ENCODE measurements at places on chromosomes 5 and 9. TPM values are rescaled to one million over a fixed set of nuclear protein-coding genes. Genes with fewer than 3 reads are reported as not detected.
A peak's percentile ranks its signal among the peaks of the same experiment; 100 is the strongest.

GRCh38 chr9:74958587-74958986, 5.9 kb upstream of the C9orf40 start:
- no peak for DNase-seq

PCDHB10 gene
- 3.6 TPM for polyA plus RNA-seq

DNA sequence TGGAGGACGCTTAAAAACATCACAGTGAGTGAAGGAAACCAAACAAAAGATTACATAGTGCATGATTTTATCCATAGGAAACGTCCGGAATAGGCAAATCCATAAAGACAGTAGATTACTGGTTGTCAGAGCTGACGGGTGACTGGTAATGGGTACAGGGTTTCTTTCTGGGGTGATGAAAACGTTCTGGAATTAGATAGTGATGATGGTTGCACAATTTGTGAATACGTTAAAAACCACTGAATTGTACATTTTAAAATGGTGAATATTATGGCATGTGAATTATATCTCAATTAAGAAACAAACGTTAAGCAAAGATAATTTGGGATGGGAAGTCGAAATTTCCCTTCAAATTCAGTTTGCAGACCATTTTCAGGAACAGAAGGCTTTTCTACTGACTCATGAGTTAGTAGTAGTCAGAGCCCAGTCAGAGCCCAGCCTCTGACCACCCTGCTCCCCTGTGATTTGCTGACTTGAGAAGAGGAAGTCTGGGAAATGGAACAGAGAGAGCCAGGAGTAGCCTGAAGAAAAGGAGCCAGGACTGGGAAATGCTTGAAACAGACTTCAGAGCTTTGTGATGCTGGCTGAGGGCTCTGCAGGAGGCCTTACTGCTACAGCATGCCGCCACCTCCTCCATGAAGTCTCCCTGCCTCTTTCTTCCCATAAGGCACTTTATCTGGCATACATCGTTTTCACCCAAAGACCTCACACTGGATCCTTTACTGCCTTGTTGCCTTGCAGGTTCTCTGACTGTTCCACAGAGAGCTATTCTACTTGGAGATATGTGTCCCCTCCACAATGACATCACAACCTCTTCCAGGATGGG, 46.4 kb upstream of the CTNNA1 start:
- peak; percentile 27 for DNase-seq

DNA sequence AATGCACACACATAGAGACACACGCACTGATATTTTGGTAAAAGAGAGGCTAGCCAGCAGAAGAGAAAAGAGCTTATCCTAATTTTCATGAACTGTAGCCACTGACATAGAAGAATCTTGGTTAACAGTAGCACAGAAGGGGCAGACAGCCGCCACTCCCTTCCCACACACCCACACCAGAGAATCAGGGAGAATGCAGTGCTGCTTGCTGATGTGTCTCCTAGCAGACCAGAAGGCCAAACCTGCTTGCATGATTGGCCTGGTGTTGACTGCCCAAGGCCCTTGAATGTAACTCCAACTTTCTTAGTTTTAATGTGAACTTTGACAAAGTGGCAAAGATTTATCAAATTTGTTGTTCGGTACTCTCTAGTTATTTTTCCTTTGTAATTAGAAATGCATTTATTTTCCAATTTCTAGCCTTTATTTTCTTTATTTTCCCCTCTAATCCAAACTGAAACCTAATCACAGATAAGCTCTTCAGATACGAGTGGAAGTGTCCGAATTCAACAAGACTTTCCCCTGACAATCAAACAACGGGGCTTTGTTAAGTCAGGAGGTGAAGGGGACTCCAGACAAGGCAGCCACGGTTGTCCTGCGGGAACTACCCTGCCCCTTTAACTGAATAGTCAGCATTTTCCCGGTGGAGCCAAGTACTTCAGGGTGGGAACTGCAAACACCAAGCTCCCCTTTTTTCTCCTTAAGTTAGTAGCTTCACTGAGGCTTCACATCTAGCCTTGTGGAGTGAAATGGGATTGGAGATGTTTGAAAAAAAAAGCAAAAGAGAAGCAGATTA, 81.9 kb upstream of the CTSL start:
- DNase-seq = no peak

ZNF608 gene
- polyA plus RNA-seq = 24.0 TPM

TOR2A gene
- polyA plus RNA-seq = 6.3 TPM

DNA sequence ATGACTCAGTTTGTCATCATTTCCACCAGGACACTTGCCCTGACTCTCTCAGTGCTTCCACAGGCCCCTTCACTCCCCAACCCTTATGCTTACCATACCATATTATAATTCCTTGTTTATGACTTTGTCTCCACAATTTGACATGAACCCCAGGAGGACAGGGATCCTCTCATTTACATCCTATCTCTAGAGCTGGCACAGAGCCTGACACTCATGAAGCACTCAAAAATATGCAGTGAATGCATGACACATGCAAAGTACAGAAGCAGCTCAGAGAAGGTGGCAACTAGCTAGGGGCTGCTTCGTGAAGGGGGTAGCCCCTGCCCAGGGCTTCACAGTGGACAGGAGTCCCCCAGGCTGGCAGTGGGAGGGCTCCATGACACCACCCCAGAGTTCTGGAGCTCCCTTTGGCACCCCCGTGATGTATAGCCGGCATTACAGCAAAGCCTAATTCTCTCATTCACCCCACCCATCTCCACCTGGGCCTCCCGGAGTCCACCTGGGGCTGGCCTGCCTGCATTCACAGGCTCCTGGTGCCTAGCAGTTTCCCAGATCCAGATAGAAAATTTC, 112.0 kb upstream of the SPOCK1 start:
- no peak for DNase-seq

- peak; percentile 94 for DNase-seq
Measured at GRCh38 chr9:137459152-137459600, at the start of gene NSMF. Gene NSMF, minus strand, starts transcription at chr9:137459334. Its CDS starts 232 bp downstream, at chr9:137459102.

DNA sequence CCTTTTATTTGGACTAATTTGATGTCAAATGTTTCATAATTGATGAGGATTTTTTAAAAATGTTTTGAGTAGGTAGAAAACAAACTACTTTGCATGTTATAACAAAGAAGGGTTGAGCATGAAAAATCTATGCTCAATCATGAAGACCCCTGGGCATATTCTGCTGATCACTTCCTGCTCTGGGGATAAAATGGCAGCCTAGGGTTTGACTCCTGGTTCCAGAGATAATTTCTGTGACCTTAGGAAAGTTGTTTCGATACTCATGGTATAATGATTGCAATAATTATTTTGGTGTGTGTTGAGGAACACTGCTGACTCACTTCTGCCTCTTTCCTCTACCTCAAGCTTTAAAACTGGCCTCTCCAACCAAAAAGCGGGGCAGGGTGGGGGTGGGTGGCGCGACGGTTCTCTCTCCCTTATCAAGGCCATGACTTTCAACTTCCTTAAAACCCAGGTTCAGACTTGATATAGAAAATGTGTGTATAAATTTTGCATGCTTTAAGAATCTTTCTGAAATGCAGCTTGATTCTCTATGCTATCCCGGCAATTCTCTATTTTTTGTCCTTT, 6.0 kb upstream of the PIP5K1B start:
- no peak for DNase-seq

- peak; percentile 10 for DNase-seq
Measured at GRCh38 chr5:53779541-53779981, 219.1 kb downstream of the NDUFS4 start.

- DNase-seq = no peak
Measured at GRCh38 chr5:31827867-31828266, 188.9 kb downstream of the PDZD2 start.

CRAT gene
- 45.4 TPM for polyA plus RNA-seq

TUBB4B gene
- polyA plus RNA-seq = 133 TPM

AGXT2 gene
- not detected for polyA plus RNA-seq

DNA sequence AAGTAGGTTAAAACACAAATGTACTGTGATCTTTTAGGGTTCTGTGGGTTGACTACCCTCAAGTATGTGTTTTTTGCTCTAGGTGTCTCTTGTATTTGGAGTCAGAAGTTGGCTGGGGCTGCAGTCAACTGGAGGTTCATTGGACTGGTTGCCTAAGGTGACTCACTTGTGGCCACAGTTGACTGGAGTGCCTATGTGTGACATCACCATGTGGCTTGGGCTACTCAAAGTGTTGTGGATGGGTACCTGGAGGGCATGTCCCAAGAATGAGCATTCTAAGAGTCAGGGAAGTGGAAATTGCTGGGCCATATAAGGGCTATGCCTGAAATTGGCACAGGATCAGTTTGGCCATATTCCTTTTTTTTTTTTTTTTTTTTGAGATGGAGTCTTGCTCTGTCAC, 27.4 kb downstream of the SNX30 start:
- DNase-seq = no peak

TMEM245 gene
- 38.6 TPM for polyA plus RNA-seq

DNA sequence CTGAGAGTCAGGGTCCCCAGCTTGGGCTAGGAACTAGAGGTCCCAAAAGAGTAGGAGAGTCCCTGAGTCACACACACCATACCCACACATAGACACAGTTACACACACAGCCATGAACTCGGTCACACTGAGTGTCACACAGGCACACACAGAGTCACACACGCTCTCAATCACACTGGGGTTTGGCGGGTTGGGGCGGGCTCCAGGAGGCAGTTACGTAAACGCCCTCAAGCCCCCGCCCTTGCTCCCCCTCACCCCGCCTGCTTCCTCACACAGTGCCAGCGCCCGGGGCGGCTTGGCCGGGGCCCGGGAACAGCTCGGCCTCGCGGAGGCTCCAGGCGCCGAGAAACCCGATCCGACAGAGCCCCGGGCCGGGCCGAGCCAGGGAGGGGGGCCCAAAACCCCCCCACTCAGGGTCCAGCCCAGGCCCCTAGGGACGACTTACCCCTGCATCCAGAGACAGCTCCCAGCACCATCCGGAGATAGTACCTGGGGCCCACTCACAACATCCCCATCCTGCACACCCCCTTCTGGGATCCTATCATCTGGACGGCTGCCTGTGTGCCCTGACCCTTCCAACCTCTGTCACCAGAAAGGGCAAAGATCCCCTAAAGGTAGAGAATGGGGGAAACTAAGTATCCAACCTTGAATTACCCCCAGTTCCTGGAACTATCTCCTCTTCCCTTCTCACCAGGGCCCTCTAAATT, 3.5 kb upstream of the CNTFR start:
- no peak for DNase-seq

GRCh38 chr5:134879456-134879855, 5.3 kb downstream of the TXNDC15 start:
- no peak for DNase-seq

DNA sequence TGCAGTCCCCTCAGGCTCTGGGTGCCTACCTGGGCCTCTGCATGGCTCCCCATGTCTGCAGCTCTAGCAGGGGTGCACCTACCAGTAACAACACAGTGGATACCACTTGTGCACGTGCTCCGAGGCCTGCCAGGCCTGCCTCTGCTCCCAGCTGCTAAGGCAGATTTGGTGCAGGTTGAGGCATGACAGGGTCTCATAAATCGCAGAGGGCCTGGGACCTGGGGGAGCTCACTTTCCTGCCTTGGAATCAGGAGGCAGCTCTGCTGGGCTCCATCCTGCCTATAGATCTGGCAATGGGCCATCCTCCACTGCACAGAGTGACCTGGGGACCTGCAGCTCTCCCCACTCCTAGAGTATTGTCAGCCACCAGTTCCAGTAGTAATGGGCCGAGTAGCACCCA, 121.9 kb upstream of the CXCL14 start:
- no peak for DNase-seq

GRCh38 chr5:154603953-154604679, 126.1 kb upstream of the HAND1 start:
- no peak for DNase-seq

SPINK13 gene
- polyA plus RNA-seq = 0.68 TPM

DNA sequence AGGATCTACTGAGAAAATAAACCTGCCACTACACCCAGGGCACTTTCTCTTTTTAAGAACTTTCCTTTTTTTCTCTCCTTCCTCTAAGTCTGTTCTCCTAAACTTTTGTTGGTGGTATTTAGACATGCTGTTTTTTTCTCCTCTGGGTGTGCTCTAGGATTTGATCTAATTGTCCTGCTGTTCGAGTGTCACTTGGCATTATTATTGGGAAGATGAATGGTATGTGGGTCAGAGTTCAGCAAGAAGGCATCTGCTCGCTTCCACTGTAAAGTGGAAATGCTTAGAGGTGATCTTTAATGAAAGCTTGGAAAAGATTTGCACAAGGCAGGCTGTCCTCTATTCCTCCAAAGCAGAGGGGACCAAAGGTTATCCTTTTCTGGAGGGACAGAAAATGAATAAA, 1.3 kb upstream of the PLPPR1 start:
- no peak for DNase-seq

DNA sequence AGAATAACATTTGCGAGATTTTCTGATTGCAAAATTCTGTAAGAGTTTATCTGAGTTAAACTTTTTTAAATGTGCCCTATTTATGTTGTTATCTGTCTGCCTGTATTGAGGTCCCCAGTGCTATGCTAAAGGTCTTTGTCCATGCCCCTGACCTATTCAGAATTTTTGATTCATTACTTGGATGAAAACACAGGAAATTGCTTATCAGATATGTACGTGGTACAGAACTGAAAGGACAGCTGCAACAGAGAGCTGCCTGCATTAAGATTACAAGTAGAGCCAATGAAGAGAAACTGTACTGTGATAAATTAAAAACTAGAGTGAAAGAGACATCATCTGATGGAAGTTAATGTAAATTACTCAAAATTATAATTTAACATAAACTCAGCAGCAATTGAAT, 408.8 kb downstream of the ADGRV1 start:
- no peak for DNase-seq

DNA sequence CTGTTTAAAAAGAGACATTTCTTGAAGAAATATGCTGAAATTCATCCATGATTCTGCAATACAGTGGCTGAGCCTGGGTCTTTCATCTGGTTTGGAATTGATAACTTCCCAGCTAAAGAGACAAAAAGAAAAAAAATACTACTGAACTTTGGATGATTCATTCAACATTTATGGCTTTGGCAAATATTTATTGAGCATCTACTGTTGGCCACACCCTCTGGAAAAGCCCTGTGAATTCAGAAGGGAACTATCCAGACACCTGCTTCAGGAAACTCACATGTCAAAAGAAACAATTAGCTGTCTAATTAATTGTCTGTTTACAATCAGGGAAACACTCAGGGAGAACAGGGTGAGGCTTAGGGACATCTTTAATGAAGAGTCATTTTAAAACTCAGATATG, 17.8 kb upstream of the ZNF622 start:
- no peak for DNase-seq

ZNF618 gene
- polyA plus RNA-seq = 11.8 TPM

- DNase-seq = no peak
Measured at GRCh38 chr5:100901821-100902341, 1.2 kb downstream of the ST8SIA4 start.

GRCh38 chr5:113245427-113246225, 189.2 kb downstream of the TSSK1B start:
- DNase-seq = peak; percentile 10

DNA sequence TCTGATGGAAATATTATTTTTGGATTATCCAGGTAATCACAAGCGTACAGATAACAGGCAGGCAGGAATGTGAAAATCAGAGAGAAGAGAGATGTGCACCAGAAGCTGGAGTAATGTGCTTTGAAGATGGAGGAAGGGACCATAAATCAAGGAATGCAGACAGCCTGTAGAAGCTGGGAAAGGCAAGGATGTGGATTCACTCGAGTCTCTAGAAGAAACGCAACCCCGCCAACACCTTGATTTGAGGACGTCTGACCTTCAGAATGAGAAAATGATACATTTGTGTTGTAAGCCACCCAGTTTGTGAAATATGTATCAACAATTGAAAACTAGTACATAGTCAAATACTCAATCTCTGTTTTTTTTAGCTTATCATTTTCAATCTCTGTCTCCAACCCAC, 207.6 kb upstream of the MPDZ start:
- DNase-seq = no peak

GRCh38 chr9:117120061-117120460, 294.8 kb downstream of the ASTN2 start:
- no peak for DNase-seq

TMEM174 gene
- not detected for polyA plus RNA-seq

PCDHB6 gene
- polyA plus RNA-seq = 2.1 TPM

ARL14EPL gene
- not detected for polyA plus RNA-seq

C1QTNF2 gene
- polyA plus RNA-seq = 21.9 TPM

Measured in muscle of back (tissue), 13 donors.